ENCODE measurements at places on chromosomes 5 and 9. TPM values are rescaled to one million over a fixed set of nuclear protein-coding genes. Genes with fewer than 3 reads are reported as not detected.

The ADRA1B gene
- total RNA-seq, result not detected

The PCDHB4 gene
- 0.52 TPM for total RNA-seq

The RGS7BP gene
- total RNA-seq, result 0.12 TPM

The NEURL1B gene
- 12.7 TPM for total RNA-seq

The ANKRD31 gene
- total RNA-seq, result 0.32 TPM

The DOCK2 gene
- total RNA-seq, result 2.2 TPM

The HABP4 gene
- 1.2 TPM for total RNA-seq

The MRPS30 gene
- 32.0 TPM for total RNA-seq

The NIPSNAP3A gene
- 22.9 TPM for total RNA-seq

The IL3 gene
- not detected for total RNA-seq

The PRUNE2 gene
- total RNA-seq, result 4.9 TPM

The OBP2B gene
- total RNA-seq, result not detected

The PDLIM4 gene
- 26.9 TPM for total RNA-seq

The ACOT12 gene
- not detected for total RNA-seq

The MARCHF11 gene
- not detected for total RNA-seq

The MEIKIN gene
- not detected for total RNA-seq

The CNTRL gene
- 7.2 TPM for total RNA-seq

The OMD gene
- 0.40 TPM for total RNA-seq

The ZNF883 gene
- 1.0 TPM for total RNA-seq

The SLC28A3 gene
- 7.0 TPM for total RNA-seq

The HAND1 gene
- total RNA-seq, result not detected

The CACFD1 gene
- total RNA-seq, result 7.4 TPM

The KIAA0825 gene
- total RNA-seq, result 2.2 TPM

The CCNI2 gene
- not detected for total RNA-seq

The PCSK1 gene
- 0.52 TPM for total RNA-seq

The GPX3 gene
- total RNA-seq, result 125 TPM

The IL9 gene
- not detected for total RNA-seq

The PCDHB2 gene
- 2.2 TPM for total RNA-seq

The UBE2QL1 gene
- not detected for total RNA-seq

The CKMT2 gene
- total RNA-seq, result 0.96 TPM

The SET gene
- total RNA-seq, result 267 TPM

The MORN5 gene
- total RNA-seq, result not detected

The CARD6 gene
- total RNA-seq, result 15.9 TPM

The SLCO4C1 gene
- total RNA-seq, result not detected

The OXCT1 gene
- 27.0 TPM for total RNA-seq

The CTNND2 gene
- not detected for total RNA-seq

The FAM163B gene
- total RNA-seq, result not detected

The TTLL11 gene
- total RNA-seq, result 3.1 TPM

The SLC36A2 gene
- total RNA-seq, result not detected

The MZB1 gene
- total RNA-seq, result 3.3 TPM

The DIPK1B gene
- total RNA-seq, result 0.76 TPM

The HAVCR2 gene
- total RNA-seq, result 0.88 TPM

The GFRA3 gene
- total RNA-seq, result not detected

The HBEGF gene
- total RNA-seq, result 62.1 TPM

Data from esophagus mucosa (tissue), 1 donor.